ENCODE measurements at places on chromosomes 4 and X.

- DNase-seq, result no peak
Observed at GRCh38 chr4:98484031-98484430, 174.4 kb downstream of the TSPAN5 start.

DNA sequence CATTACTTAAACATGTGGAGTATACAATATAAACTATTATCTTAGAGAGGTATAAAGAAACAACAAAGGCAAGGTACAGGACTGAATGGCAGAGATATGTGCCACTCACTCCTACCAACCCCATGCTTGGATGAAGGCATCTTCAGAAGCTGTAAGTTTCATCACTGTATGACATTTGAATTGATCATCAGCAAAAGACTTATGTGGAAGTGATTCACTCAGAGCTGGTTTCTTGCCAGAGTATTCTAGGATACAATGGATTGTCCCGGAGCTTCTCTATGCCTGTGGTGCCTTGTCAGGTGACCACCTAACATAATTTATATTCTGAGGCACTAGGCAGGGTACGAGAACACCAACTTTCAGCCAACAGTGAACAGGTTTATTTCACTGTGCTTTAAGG, 392.2 kb downstream of the PPP1R2C start:
- no peak for DNase-seq

GRCh38 chr4:30172416-30172815, 547.8 kb upstream of the PCDH7 start:
- DNase-seq, result no peak

DNA sequence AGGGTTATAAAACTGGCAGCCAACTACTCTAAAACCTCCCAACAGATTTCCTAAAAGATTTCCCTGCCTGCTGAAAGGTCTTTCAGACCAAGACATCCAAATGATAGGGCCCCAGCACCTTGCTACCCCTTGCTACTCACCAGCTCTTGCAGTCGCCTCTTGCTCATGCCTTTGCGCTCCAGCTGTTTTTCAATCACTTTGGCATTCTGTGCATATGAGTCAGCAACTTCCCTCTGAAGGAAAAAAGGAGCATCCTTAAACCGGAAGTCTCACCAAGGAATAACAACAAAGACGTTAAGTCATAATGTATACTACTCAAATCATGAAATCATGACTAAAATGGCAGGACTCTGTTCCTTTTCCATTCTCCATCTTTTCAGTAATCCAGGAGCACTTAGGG, 24.0 kb downstream of the STEEP1 start:
- DNase-seq, result no peak

- DNase-seq, result no peak
Observed at GRCh38 chr4:5705647-5706320, 2.6 kb downstream of the EVC2 start.

- no peak for DNase-seq
Observed at GRCh38 chr4:148776941-148777340, 334.7 kb upstream of the NR3C2 start.

DNA sequence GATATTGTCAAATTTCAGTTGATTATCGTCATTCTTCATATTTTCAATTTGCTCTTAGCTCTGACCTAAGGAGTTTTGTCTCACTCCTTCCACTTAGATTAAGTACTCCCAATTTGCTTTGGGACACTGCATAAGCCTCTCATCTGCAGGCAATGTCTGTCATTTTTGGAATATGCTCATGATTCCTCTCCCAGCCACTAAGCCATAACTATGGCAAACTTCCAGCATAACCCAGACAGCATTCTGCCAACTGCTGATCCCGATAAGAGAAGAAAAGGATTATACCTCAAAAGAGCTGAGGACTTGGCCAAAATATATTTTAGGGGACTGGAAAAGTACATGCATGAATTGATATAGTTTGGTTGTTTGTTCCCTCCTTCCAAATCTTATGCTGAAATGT, 444.4 kb downstream of the GABRG1 start:
- no peak for DNase-seq

DNA sequence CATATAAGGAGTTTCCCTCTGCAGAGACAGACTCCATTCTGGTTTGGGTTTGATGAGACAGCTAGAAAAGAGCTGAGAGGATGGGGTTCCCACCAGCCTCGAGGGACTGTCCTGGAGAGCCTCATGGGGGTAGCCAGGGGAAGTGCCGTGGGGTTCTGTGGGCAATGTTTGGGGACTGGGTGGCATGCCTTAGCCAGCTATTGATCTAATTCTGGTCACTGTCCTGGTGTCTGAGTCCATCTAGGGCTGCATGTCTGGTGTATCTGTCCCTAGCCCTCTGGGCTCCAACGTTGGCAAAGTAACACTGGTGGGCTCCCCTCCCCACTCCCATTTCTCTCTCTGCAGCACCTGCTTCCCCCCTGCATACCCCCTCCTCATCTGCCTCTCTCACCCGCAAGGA, 135.4 kb downstream of the SMIM20 start:
- DNase-seq, result no peak

DNA sequence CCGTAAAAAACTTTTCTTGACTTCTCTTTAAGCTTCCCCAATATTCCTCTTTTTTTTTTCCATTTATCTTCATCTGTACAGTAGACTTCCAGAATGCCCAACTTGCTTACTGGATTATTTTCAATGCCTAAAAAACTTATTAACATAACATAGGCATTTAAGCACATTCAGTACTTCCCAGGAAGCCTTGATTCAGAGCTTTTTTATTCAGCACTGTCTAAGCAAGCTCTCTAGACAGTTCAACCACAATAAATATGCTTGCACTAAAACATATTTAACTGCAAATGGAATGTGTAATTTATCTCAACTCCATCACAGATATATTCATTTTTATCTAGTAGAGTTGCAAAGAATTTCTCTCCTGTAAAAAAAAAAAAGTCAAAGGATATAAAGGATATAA, 997.8 kb downstream of the ARAP2 start:
- no peak for DNase-seq

DNA sequence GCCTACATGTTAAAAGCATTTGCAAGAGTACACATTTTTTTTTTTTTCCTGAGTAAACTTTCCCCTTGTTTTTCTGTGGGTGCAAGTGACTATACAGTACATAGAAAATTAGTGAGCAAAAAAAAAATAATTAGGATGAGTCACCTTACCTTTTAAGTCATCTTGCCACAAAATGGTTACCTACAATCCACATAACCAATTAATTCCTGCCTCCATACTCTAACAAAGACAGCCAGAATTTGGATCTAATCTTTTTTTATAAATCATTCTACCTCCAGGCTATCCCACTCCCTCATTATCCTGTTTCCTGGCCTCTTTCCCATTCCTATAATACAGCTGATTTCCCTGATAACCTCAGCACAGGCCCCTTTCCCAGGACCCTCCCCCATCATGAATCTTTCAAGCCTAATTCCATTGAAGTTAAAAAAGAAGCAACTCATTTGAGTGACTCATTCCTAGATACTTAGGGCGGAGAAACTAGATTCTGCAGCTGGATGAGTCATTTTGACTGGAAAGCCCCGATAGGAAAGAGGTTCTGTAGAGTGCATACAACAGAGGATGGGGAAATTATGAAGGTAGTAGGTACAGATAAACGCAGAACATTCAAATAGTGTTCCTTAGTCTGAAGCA, 128.2 kb downstream of the C4orf51 start:
- no peak for DNase-seq

GRCh38 chrX:55488006-55488592, 1.5 kb downstream of the USP51 start:
- no peak for DNase-seq

DNA sequence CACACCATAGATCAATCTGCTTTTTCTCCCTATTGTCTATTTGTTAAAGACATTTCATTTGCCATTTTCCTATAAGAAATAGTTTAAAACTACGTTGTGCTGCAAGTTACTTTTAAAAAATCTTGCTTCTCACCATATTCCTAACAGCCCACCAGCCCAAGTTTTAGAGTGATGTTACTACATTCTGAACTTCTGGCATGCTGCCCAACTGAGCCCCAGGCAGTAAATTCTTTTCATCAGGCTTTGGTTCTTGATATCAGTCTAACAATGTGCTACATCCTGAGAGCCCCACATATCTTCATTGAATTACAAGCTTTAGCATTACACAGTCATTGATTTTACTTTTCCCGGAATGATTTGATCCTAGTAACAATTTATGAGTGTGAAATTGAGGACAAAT, 283.8 kb upstream of the IL1RAPL1 start:
- no peak for DNase-seq

GRCh38 chr4:59122626-59123025, 2012.4 kb upstream of the IGFBP7 start:
- DNase-seq, result no peak

DNA sequence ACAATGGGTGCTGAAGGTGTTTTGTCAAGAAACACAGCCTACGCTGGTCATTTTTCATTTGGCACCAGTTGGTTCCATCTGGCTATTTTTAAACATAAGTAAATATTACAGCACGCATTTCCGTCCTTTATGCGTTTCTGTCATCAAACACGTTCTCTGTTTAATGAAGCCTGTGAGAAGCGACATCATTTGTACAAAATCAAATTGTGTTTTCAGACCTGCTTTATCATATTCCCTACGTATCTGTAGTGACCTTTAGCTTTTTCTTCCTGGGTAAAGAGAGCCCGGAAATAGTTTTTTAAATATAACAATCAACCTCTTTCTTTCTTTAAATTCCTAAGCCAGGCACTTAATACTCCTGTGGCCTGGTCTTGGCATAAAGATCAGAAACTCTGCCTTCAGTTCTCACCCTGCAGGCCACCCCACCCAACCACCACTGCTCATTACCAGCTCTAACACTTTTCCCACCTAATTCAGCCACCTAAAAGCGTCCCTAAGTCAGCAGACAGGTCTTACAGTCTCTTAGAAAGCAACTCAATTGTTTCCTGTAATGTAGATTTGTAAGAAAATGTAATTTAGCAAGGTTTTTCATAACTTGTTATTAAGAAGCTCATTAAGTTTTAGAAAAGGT, 30.4 kb downstream of the ACSL1 start:
- no peak for DNase-seq
